ENCODE measurements at places on chromosomes 12 and 14.

DNA sequence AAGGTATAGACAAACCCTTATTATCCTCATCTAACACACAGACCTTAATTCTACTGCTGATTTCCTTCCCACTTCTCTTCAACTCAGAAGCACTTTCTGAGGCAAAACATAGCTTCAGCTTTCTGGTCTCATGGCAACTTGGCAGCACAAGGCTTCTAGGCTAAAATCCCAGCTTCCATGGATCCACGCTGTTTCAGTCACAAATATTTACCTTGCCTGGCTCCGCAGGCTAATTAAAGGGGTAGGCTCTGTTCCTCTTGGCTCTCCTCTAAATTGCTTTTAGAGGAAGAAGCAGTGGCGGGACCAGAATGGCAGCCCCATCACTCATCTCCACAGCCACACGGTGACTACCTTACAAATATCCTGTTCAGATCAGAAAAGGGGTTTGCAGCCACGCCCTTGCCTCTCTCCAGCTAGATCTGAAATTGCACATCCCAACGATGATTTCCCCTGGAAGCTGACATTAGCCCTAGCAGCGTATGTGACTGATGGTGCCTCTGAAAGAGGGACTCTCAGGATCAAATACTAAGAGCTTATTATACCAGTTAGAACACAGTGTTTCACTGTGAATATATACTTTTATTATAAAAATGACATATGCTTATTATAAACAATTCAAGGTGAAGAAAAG lies 221.5 kb upstream of the NUDT4 start:
- no peak for DNase-seq

GRCh38 chr12:132955094-132956010 lies 754 bp downstream of the ZNF605 start:
- peak; percentile 54 for DNase-seq

GRCh38 chr12:95759718-95760117 lies 30.8 kb downstream of the NTN4 start:
- no peak for DNase-seq

- no peak for DNase-seq
These were observed 20.5 kb upstream of the TMCC3 start for GRCh38 chr12:94670898-94671297.

DNA sequence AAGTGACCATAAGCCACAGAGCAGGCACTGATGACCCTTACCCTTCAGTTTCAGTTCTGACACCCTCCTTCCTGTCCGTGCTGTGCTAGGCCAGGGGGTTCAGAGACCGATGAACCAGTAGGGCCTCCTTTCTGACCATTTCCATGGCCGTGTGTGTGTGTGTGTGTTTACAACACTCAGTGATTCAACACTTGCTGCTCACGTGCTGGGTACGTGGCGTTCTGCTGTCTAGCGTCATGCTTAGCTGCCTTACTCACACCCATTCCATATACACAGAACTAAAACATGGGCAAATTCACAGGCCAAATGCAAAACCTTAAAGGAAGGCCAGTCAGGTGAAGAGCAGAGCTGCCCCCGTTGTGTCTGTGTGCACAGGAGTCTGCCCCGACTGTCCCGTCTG lies 67.5 kb downstream of the DNAH10 start:
- DNase-seq = no peak

DNA sequence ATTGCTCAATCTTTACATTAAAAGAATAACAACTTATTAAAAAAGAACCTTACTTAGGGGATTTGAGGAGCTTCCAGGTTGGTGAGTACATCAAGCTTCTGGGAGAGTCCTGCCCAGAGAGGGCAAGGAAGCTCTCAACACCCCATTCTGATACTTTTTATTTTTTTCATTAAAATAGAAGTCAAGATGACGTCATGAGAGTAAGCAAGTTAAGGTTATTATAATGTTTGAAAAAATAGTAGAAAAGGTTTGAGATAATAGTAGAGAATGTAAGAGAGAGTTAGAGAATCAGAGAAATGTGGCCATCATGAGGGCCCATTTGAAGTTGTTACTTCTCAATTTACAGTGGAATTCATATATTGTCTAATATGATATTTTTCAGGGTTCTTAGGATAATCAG lies 221.0 kb upstream of the SLC16A7 start:
- no peak for DNase-seq

GRCh38 chr12:24226745-24227350 lies 277.4 kb upstream of the SOX5 start:
- peak; percentile 94 for DNase-seq

GRCh38 chr12:31236998-31237637 lies 88.8 kb downstream of the SINHCAF start:
- DNase-seq = no peak

DNA sequence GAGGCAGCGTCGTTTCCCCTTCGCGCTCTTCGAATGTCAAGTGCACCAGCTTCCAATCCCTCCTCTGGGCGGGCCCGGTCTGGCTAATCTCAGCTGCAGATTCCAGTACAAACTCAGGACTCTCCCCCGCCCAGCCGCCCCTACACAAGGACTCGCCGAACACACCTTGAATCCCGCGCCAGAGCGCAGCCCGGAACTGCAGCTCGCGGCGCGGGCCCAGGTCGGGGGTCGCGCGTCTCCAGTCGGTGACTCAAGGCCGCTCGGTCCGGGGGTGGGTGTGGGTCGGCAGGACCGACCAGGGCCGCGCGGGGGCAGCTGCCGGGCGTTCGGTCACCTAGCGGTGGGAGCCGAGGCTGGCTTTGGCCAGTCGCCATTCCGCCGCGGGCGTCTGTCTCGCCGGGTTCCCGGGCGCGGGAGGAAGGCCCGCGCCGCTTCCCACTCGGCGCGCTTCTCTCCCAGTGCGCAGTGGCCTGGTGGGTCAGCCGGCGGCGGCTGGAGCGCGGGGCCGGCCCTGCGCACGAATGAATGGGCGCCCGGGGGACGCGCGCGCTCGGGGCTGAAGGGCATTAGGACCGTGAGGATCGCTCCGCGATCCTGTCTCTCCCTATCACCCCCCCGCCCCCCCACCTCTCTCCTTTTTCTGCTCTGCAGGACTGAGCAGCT lies at the start of gene GALNT16:
Gene GALNT16 (plus strand): TSS at position 632 of the 663 bp plus-strand sequence. CDS start 133 bp downstream, outside the sequence.
- peak; percentile 46 for DNase-seq

DNA sequence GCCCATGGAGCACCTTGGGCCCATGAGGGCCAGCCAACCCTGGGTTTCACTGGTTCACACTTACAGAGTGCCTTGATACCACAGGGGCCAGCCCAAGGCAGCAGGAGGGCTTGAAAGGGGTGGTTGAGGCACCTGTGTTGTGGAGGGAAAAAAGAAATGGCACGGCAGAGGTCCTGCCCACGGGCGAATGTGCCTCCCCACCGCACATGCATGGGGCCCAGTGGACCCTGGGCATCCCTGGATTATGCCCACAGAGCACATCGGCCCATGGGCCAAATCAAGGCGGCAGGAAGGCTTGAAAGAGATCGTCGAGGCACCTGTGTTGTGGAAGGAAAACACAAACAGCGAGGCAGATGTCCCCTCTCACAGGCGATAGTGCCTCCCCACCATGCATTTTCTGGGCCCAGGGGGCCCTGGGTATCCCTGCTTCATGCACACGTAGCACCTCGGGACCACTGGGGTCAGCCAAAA lies 378.1 kb downstream of the ALG10 start:
- no peak for DNase-seq

- no peak for DNase-seq
These were observed 303.1 kb upstream of the SOX5 start for GRCh38 chr12:24252602-24253001.
